ENCODE measurements at places on chromosomes 2 and 18.

DNA sequence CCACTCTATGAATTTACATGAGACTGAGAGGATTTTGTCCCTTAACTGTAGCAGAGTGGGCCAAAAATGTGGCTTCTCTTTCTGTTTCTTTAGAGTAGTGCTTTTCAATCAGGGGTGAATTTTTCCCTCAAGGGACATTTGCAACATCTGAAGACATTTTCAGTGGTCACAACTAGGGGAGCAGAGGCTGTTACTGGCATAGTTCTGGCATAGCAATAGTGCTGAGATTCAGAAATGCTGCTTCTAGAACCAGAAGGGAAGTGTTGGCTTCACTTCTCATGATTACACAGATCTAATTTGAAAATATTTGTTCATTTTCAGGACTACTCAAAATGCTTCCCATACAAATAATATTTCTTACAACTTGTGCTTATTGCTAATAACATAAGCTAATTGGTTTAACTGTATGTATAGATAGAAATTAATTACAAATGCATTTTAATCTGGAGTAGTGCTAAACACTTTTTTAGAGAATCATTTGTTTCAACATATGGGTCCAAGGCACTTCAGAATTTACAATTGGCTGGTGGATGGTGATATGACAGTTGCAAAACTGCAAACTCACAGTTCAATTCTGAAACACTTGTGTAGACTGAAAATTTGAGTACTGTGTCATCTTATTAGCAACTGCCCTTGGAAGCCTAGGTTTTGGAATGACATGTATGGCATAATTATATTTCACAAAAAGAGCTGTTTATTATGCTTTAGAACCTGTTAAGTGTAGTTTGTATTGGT lies 526.7 kb downstream of the THSD7B start:
- DNase-seq: no peak

- DNase-seq: peak; percentile 16
Observed at GRCh38 chr2:132577686-132578085, 92.3 kb downstream of the LYPD1 start.

- no peak for DNase-seq
Observed at GRCh38 chr2:63755216-63755615, 86.5 kb upstream of the UGP2 start.

- no peak for DNase-seq
Observed at GRCh38 chr2:206245265-206245672, 29.2 kb upstream of the ZDBF2 start.
